NCI-H1092 treated with DMSO at 0.1 percent for 48 hours (cell line): ENCODE measurements at places on chromosomes 5 and 9.

DNA sequence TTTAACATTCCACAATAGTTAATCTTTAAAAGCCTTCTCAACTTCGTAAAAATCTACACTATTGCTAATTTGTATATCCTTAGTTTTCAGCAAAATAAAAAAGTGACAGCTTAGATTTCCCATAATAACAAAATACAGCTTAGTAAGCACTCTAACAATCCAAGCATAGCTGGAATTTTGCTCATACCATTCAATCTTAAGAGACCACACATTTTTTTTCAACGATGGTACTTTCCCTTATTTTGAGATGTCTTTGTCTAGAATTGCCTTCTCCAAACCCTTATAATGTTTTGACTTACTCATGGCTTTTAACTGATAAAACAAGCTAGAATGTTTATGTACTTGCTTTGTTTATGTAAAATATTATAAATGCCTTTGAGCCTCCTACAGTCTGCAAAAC is 65.6 kb downstream of the HOMER1 start:
- DNase-seq: no peak

GRCh38 chr5:7209658-7210057 is 186.3 kb upstream of the ADCY2 start:
- peak; percentile 87 for DNase-seq

GRCh38 chr9:22454016-22454415 is 7.4 kb downstream of the DMRTA1 start:
- DNase-seq: no peak

GRCh38 chr9:80552931-80553330 is 981.2 kb downstream of the TLE4 start:
- no peak for DNase-seq

GRCh38 chr9:133619791-133620190 is 10.6 kb upstream of the FAM163B start:
- DNase-seq: no peak

DNA sequence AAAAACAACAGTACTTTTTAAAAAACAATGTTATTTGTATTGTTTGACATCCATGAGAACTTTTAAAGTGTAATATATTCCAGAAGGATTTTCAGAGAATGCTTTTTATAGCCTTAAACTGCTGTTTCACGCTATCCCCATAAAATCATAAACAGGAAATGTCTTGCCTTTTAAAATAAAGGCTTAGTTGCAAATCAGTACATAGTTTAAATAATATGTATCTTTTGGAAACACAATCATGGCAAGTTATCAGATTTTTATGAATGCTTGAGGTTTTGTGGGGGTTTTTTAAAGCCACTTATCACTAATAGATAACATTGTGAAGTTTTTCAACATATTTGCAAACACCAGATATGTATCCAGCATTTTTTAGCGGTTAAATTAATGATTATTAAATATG is 37.2 kb upstream of the F2RL2 start:
- DNase-seq: no peak

DNA sequence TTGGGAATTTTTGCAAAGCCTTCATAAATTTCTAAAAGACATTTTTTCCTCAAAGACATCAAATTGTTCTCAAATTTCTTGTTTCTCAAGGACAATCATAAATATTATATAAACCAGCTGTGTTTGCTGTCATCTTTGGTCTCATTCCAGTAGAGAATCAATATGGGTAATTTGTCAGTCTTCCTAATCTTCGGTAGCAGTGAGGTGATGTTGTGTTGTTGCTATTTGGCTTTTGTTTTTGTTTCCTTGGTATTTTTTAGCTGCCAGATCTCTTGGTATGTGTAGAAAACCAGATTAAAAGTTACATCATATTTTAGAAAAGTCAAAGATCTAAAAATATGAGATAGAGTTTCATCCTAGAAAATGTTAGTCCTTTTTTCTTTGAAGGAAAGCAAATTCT is 87.5 kb downstream of the CAMK4 start:
- DNase-seq: no peak

- no peak for DNase-seq
Measured at GRCh38 chr9:133581011-133581410, 28.2 kb downstream of the FAM163B start.

DNA sequence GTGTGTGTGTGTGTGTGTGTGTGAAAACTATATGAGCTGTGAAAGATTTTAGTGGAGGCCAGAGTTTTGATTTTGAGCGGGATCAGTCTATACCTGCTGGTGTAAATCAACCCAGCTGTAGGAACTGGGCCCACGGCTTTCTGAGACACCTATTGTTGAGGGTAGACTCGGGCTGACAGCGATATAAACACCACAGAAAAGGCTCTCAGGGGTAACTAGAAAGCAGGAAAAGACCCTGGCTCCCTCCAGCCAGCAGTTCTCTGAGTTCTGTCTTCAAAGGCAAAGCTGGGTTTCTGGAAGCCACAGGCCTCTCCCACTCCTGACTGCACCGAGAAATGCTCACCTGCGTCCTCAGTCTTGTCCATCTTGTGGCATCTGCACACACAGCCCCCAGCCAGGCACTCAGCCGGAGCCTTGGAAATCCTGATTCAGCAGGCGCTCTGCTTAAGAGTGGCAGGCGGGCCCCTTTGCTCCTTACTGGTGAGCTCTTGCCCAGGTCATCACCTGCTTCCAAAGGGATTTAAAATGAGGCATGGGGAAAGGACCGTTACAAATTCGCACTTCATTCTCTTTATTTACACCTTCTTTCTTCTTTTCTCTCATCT is 223.3 kb downstream of the NDUFS4 start:
- DNase-seq: no peak

- DNase-seq: no peak
Measured at GRCh38 chr9:72132052-72132451, 17.2 kb upstream of the GDA start.

DNA sequence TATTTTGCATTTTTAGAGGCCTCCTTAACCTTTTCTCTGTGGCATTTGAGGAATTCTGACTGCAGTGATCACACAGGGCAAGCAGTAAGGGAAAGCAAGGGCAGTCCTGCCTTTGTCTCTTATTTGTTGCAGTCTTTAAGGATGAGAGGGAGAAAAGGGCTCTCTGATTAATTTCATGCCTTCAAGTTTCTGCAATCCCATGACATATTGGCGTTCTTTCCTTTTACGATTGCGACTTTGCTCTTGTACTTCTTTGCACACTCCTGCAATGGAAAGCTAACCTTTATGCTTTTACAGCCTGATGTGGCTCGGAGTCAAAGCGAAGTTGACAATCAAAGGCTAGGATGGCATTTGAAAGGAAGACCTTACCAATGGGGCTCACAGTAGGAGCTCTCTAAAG is 698.4 kb downstream of the DNAH5 start:
- no peak for DNase-seq

GRCh38 chr5:59799668-59800346 is 93.7 kb downstream of the PDE4D start:
- DNase-seq: peak; percentile 23

DNA sequence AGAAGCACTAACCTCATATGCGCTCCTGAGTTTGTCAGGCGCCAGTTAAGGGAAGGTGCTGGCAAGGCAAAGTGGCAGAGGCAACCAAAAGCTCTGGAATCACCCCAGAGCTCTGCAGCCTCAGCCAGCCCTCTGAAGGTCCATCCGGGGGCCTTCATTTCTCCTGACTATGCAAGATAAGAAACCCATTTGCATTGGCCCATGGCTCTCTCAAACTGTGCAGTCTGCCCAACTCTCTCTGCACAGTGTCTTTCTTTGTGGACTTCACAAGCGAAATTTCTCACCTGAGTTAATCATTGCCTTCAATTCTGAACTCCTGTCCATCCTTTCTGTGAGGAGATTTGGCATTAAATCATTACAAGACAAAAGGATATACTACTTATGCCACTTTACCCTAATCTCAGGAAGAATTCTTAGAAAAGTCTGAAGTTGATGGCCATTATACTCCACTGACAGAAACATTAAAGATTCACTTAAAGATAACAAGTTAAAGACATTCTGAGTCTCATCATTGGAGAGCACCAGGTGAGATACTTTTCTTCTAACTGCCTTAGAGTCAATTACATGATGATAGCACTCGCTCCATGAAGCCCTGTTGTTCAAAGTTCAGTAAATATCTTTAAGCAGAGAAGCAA is 235.6 kb downstream of the SPOCK1 start:
- DNase-seq: no peak

- peak; percentile 97 for DNase-seq
Measured at GRCh38 chr5:73204332-73204731, 31.3 kb downstream of the TMEM174 start.

DNA sequence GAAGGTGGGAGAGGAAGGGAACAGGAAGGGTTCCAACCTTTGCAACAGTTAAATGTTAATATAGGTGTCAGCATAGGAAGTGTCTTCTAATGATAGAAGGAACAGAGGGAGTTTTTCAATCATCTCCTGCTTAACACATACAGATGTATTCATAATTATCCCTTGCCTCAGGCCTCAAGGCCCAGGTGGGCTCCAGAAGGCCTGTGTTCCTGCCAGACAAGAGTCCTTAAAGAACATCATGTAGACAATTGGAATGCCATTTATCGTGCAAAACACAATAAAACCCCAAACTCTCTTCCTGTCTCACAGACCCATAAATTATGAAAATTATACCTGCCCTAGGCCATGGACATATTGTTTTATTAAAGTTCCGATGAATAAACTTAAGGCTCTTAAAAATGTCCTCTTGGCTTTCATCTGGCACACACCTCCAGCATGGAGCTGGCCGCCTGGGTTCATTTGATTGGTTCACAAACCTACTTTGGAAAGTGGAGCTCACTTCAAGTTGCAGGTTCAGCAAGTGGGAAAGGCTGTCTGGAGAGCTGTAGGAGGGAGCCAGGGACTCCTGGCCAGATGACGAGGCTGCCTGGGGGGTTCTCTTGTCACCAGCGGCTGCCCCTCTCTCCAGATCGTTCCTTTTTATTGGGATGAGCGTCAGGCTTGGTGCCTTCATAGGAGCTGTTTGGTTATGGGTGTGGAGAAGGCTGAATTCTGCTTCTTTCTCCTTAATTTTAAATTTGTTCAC is 17.5 kb downstream of the SPRY4 start:
- DNase-seq: no peak

GRCh38 chr9:29006628-29007027 is 1433.3 kb upstream of the C9orf72 start:
- peak; percentile 72 for DNase-seq

DNA sequence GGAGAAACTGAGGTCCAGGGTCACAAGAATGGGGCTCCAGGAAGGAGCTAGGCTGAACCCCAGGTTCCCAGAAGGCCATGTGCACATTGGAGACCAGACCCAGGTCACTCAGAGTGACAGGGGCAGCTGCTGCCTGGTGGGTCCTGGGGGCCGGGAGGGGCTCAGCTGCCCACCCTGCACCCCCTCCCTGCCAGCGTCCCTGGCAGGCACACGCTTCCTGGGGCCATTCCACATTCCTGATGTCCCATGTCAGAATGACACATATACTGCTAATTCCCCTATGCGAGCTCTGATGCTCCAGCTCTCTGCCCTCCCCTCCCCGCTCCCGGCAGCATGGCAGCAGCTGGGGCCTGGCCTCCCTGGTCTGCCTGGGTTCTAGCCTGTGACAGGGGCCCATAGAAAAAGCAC is 14.0 kb downstream of the FGFR4 start:
- DNase-seq: no peak

DNA sequence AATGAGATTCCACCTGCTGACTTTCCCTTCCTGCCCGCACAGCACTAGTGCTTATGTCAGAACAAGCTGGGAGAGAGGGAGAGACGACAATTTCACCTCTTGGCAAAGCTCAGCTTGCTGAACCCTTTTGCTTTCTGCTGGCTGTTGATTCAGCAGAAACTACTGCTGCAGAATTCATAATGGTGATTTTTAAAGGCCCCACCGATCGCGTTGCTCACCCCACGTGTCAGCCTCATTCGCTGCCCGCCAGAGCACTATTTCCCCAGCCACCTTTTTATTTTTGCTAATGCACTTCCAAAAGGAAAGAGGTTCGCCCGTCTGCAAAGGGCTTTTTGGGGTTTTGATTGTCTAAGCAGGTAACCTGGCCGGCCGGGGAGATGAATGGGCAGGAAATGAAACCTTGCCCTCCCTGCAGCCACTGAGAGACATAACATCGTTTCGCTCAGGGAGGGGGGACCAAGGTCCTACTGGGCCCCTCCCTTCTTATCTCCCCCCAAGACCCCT is 1.3 kb downstream of the PPP2R2B start:
- peak; percentile 27 for DNase-seq

DNA sequence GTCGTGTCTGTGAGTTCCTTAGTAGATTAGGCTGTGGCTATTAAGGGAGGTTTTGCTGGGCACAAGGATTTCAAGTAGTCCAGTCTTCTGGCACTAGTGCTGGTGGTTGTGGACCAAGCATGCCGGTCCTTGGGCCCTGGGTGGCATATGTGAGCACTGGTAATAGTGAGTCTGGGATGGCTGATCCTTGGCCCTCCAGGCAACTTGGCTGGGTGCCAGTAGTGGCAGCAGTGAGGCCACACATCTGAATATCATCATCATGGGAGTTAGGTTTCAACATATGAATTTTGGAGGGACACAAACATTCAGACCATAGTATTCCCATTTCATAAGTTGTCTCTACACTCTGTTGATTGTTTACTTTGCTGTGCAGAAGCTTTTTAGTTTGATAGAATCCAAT is 25.3 kb upstream of the APBA1 start:
- no peak for DNase-seq

GRCh38 chr9:104882566-104882965 is 45.4 kb downstream of the ABCA1 start:
- DNase-seq: peak; percentile 49

- no peak for DNase-seq
Measured at GRCh38 chr9:138061631-138062030, 184.0 kb downstream of the CACNA1B start.

GRCh38 chr9:14207352-14207995 is 106.5 kb downstream of the NFIB start:
- no peak for DNase-seq

DNA sequence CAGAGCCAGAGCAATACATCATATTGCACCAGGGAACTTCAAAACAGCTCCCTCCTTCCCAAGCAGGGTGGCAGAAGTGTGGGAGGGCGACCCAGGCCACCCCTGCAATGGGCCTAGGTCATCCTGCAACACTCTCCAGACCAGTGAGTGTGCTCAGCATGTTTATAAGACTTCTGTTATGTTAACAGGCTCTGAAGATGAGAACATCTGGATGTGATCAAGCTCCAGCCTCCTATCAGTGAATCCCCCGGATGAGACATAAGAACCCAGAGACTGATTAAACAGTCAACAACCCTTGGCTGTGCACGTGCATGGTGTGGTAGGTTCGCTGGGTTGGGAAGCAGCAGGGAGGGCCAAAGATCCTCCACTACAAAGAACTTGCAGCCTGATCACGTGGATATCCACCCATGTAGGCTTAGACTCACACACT is 63.3 kb downstream of the ABCA1 start:
- DNase-seq: no peak

DNA sequence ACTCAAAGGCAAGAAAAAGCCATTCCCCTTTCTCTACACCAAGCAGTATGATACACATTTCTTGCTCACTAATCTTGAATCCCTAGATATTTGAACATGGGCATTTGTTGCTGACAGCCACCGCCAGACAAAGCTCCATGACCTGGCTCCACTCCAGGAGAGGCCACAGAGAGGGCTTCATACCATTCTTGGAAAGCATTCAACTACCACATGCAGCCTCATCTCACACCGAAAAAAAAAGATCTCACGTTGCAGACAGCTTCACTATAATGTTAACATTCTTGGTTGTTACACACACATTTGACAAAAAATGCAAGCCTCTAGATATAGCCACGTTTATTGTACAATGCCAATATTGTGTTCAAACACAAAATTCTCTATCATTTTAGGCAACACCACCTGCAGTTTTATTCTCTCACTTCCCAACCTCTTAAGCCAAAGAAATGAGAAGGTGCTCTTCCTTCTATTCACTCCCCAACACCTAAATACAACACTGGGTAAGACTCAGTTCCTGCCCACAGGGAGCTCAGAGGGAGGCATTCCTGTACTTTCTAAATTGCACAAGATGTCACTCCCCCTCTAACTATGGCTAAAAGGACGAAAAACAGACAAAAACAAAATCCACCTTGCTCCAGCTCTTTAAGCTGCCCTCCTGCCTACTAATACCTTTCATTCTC is 222.4 kb downstream of the TSSK1B start:
- peak; percentile 69 for DNase-seq
